Breast epithelium (tissue), 4 donors: ENCODE measurements at places on chromosomes 6 and 20. TPM values are rescaled to one million over a fixed set of nuclear protein-coding genes. Genes with fewer than 3 reads are reported as not detected.

DNA sequence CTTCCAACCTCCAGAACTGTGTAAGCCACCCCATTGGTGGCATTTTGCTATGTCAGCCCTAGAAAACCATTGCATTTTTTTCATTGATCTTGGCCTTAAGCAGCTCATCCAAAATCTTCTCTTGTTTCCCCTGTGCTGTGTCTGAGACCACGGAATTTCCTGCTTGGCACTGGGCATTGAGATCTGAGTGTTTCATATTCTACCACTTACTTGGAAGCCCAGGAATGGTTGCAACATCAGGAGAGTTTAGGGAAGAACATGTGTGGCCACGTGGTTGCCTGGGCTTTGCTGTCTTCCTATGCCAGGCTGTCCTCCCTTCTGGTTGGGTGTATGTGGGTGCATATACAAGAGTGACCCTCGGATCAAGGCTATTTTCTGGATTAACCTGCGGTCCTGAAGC lies 139.3 kb upstream of the PMEPA1 start:
- peak; percentile 48 for DNase-seq

DNA sequence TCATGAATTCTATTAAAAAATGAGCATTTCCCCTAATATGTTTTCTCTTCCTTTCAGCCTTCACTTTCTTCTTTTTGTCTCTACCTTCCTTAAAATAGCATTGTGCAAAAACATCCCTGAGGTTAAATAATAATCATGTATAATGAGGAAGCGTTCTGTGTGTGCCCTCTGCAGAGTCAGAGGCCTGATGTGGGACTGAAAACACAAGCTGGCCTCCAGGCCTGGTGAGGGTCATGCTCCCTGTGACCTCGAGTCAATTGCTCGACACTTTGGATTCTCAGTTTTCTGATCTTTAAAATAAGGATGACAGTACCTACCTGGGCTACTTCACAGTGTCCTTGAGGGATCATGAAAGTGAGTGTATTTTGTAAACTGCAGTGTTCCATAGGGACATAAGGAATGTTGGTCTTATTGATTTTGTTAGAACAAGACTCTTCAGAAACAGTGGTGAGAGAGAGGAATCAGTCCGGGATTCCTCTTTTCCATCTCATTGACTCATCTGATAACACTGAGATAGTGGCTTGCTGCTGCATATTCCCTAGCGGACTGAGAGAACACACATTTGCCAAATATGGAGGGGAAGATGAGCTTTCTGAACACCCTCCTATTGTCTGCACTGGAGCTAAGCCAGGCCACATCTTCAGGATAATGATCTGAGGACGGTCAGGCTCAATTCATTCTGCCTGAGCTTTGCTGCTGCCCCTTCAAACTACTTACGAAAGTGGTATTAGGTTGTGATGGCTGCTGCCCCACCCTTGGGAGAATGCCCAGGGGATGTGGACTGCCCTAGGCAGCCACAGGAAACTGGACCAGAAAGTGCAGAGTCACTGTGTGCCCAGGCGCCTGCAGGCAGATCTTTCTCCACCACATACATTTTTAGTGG lies 39.6 kb upstream of the PDE7B start:
- DNase-seq = no peak

Gene STXBP5
- 21.3 TPM for total RNA-seq

Gene SMLR1
- not detected for total RNA-seq

- no peak for DNase-seq
Measured at GRCh38 chr6:80403365-80403764, 296.9 kb downstream of the BCKDHB start.

- no peak for DNase-seq
Measured at GRCh38 chr20:33679758-33680485, 5.7 kb upstream of the NECAB3 start.

- DNase-seq = no peak
Measured at GRCh38 chr6:39137245-39137644, 22.3 kb upstream of the SAYSD1 start.

Gene TXLNB
- 2.9 TPM for total RNA-seq

DNA sequence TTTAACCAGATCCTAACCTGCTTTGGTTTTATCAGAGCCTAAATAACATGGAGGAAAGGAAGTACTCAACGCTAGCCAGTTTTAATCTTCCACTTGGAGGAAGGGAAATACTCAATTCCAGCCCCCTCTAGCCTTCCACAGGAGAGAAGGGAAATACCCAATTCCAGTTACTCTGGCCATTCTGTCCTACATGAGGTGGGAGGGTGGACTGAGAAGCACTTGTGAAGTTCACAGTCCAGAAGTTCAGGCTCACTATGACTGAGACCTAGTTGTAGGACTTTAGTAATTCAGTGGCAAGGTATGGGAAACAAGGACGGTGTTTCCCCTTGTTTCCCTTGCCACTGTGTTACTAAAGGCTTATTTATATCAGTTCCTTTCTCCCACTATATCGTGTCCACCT lies 672.0 kb downstream of the RFPL4B start:
- no peak for DNase-seq

DNA sequence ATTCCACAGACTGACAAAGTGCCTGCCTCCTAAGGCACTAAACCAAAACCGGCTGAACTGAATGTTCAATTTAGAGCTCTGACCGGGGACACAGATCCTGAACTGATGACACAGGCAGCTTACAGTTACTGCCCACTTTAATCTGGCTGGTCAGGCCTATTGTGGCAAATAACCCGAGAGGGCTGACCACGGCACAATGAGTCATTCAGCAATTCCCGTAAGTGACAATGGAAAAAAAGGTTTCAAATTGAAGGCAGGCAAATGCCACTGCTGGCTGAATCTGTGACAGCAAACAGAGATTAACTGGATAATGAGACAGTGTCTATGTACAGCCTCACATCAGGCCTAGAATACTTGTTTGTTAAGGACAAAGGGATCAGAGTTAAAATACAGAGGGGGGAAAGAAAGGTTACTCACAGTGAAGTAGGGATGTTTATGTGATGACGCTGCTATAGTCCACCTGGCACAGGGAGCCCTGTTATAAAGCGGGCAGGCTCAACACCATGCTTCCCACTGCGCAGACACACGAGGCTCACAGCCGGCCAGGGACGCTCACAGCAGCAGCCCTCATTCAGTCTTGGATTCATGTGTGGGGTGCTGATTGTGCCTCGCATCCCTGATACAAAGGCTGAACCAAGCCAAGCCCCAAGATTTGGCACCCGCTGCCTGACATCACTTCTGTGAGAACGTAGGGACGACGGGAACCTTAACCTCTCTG lies 54.4 kb downstream of the RTN4IP1 start:
- DNase-seq = no peak

Gene ASIP
- not detected for total RNA-seq

DNA sequence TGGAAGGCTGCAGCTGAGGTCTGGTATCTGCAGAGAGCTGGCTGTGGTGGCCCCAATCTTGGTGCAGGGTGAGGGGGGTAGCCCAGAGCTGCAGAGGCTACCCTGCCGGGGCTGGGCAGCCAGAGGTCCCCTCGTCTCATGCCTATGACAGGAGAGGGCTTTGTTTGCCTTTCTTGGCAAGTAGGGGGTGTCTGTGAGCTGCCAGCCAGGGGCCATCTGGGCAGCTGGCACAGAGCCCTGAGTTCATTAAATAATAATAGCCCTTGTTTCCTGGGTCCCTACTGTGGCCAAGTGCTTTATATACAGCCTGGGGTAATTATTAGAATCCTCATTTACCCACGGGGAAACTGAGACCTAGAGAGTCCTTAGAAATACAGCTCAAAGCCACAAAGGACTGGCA lies 66.6 kb downstream of the EZR start:
- no peak for DNase-seq

Gene SYNDIG1
- 0.48 TPM for total RNA-seq

DNA sequence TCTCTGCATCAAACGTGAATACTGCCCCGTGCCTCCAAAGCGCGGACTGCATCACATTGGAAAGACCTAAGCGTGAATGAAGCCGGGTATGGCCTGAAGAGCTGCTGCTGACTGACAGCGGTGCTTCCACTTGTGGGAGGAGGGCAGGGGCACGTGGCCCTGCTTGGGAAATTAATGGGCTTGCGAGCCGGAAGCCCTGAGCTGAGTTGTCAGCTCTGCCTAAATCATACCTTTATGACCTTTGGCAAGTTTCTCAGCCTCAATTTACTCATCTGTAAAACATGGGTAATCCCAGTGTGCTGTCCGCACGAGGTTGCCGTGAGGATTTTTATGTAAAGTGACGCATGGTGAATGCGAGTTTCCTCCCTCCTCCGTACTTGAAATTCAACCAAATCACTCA lies 67.0 kb upstream of the FOXQ1 start:
- no peak for DNase-seq

Gene FAM184A
- total RNA-seq = 7.5 TPM

- DNase-seq = no peak
Measured at GRCh38 chr20:10595985-10596384, 77.8 kb downstream of the JAG1 start.

Gene SS18L1
- 18.4 TPM for total RNA-seq

- DNase-seq = no peak
Measured at GRCh38 chr6:161023316-161023715, 31.7 kb downstream of the MAP3K4 start.

DNA sequence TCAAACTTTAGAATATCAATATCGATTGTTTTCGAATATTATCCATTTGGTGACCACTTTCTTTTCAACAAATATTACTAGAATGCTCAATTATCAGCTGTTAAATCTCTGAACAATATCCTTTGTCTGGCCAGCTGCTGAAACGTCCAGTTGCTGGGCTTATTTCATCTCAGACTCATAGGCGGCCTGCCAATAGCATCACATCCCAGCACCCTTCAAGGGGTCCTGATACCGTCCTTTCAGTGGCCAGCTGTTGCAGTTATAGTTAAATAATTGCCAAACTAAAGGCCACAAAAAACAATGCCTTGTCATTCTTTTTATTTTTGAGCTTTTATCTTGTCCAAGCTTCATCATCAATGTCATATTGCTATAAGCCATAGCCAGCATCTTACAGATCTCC lies 1006.8 kb upstream of the MANEA start:
- DNase-seq = no peak

DNA sequence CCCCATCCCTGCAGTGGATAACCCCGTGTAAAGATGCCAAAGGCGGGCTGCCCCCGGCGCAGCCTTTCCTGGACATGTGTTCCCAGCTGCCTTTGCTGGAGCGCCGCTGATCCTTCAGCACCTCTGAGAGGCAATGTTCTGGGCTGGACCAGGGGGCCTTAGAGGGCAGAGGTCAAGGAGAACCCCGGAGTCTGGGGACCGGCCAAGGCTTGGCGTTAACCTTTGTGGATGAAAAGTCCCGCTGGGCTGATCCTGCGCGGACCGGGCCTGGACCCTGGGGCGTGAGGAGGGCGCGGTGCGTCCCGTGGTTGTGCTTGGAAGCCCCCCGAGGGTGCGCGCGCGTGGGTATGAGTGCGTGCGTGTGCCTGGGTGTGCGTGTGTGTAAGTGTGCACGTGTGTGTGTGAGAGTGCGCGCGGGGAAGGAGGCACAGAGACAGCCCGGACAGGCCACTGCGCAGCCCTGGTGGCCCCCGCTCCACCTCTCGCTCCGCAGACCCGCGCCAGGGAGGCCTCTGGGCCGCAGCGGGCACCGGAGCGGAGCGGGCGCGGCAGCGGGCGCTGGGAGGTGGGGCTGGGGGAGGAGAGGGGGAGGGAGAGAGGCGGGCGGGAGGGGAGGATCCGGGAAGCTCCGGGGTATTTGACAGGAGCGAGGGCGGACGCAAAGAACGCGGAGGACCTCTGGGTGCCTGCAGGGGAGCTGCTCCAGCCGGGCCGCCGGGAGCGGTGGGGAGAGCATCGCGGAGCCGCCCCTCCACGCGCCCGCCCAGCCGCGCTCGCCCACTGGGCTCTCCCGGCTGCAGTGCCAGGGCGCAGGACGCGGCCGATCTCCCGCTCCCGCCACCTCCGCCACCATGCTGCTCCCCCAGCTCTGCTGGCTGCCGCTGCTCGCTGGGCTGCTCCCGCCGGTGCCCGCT lies at the start of gene SMOC2:
TSS of gene SMOC2 (plus strand) at position 665 of the 914 bp plus-strand sequence. CDS start at position 852, 187 bp downstream.
- DNase-seq = no peak

Gene ABCF1
- 41.0 TPM for total RNA-seq

DNA sequence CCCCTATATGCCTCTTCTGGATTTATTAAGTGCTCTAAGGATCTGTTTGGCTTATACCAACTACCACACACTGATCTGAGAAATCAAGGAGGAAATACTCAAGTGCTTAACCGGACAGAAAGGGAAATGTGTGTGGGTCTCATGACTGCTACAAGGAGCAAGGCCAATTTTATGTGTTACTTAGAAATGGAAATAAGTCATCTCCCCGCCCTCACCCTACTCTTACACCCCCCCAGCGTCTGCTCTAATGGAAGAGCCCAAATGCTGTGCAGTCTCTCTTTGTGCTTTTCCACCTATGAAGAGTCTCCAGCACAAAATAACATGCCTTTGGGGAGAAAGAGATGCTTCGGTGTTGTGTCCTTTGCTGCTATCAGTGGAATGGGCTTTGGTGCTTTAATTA lies 428.8 kb upstream of the ARID1B start:
- DNase-seq = no peak

Gene REM1
- 3.9 TPM for total RNA-seq

DNA sequence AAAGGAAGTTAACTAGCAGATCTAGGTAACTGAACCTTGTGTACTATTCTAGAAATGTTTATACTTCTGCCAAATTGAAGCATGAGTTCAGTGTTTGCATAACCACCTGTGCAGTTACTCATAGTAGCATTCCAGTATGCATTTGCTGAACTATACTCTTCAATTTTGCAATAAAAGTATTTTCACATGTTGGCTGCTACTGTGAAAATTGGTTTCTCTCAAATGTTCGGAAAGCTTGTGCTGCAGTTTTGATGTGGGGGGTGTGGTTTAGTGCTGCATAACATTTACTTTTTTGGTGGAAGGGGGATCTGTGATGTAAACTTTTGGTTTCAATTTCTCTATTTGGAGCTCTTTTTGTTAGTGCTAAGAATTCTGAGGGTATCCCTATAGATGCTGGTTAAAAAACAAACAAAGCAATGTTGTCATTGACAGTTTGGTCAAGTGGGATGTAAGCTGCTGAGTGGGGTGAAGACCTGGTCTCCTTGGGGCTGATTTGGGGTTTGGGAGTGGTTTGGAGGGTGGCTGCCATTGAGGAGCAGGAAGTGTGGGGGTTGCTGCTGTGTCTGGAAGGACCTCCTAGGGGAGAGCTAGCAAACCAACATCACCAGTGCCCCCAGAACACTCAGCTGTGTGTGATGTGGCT lies 87.8 kb downstream of the CARMIL1 start:
- DNase-seq = no peak

GRCh38 chr6:49001856-49002541 lies 461.1 kb downstream of the MMUT start:
- no peak for DNase-seq

- no peak for DNase-seq
Measured at GRCh38 chr6:56231827-56232226, 15.6 kb downstream of the COL21A1 start.

GRCh38 chr6:134502614-134503549 lies 185.0 kb upstream of the SGK1 start:
- peak; percentile 83 for DNase-seq

GRCh38 chr6:17965397-17965796 lies 22.0 kb downstream of the KIF13A start:
- no peak for DNase-seq

Gene TPD52L1
- total RNA-seq = 81.3 TPM

- DNase-seq = no peak
Measured at GRCh38 chr6:148223424-148223842, 119.2 kb upstream of the SASH1 start.
